A172 (cell line): ENCODE measurements at places on chromosomes 3 and 15. TPM values are rescaled to one million over a fixed set of nuclear protein-coding genes. Genes with fewer than 3 reads are reported as not detected.

- DNase-seq = no peak
Measured at GRCh38 chr15:76648732-76649444, 256.3 kb downstream of the SCAPER start.

DNA sequence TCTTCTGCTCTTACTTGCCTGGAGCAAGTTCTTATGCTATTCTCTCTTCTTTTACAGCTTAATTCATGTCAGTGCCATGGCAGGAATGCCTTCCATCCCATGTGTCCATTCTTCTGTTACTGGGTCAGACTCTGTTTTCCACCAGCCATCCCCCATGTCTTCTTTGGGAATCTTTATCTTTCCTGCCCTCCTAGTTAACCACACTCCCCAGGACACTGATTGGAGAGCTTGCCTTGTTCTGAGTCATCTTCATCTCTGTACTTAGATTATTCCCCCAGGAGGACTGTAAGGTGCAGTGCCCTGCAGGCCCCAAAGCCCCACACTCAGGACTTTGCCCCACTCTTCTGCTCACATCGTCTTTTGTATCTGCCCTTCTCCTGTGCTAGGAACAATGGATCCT, 3.6 kb downstream of the ABHD17C start:
- DNase-seq = no peak

DNA sequence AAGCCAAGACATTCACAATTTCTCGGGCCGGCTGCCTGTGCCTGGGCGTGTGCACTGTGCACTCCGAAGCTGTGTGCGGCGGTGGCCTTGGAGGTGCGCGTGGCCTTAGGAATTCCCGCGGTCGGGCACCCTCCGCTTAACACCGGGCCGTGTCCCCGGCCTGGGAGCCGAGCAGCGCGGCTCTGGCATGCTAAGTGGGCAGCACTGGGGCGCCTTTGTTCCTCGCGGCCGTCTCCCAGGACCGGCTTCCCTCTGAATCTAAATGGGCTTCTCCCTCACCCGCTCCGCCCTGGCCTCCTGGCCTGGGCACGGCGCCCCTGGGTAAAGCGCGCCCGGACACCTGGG, 498 bp upstream of the ARNT2 start:
- no peak for DNase-seq

DNA sequence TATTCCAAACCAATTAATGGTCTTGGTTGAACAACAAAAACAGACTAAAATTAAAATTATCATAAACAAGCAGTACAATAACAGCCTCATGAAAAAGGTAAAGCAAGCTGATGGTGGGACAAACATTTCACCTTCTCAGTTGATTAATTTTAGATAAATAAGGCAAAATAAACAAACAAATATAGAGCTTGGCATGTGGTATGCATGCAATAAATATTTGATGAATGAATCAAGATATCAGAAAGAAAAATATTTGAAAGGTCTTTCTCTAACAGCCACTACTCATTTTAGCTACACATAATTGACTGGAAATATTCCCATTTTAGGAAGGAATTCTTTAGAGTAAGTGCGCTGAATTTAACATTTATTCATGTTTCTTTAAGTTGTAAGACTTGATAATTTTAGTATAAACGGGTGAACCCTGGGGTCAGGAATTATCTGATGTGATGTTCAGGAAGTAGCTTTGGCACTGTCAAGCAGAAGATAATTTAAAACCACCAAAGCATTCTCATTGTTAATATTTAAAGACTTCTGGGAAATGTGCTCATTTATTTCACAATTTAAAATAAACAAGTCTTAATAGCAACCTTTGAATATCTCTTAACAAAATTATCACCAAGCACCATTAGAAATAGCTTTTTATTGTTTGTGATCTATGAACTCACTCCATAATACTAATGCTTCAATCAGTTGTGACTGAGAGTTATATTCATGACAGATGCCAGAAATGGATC, 372.3 kb upstream of the TGFBR2 start:
- DNase-seq = no peak

- peak; percentile 88 for DNase-seq
Measured at GRCh38 chr3:48598323-48599076, 3.4 kb upstream of the COL7A1 start.

DNA sequence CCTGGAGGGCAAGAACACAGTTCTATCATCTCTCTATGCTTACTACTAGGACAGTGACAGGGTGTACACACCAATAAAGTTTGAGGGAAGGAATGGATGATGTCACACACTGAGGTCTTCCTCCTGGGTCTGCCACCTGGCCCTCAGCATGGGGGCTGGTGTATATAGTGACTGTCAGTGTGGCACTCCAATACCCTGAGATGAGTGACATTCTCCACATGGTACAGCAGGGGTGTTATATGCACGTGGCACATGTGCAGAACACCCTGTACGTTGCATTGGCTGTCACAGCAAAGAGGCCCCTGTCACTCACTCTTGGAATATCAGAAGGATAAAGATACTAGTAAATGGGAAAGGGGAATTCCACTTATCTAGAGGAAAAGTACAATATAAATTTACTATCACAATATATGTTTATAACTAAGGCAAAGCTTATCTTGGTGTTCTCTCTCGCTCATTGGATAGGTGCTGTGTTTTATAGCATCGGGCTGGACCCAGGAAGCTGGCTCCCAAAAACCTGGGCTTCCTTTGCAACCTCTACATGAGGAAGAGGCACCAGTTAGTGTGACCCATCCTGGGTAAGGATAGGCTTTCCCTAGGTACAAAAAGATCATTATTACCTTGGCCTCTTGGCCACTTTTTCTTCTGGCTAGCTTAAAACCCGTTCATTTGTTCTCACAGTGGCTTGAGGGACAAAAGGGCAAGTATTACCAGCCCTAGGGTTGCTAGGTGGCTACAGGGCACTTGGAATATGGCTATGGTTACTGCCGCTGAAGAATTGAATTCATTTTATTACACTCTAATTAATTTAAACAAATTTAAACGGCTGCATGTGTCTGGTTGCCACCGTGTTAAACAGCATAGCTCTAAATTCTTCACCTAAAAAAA, 54.8 kb upstream of the HES1 start:
- DNase-seq = no peak

The CCR3 gene
- not detected in 2 replicates for total RNA-seq

The ZNF385D gene
- not detected in 2 replicates for total RNA-seq

The CHRNA5 gene
- total RNA-seq = 20.3 and 22.8 TPM in 2 replicates

The SYNPR gene
- not detected in 2 replicates for total RNA-seq
